ENCODE measurements at places on chromosomes 6 and 20.

GRCh38 chr20:53654932-53655624 lies 61.4 kb upstream of the ZNF217 start:
- peaks cover 11% of the 10 kb centered on the region for H3K4me1 ChIP-seq
- no peak overlapping the region for H3K4me3 ChIP-seq
- no peaks in the 10 kb centered on the region for H3K36me3 ChIP-seq
- no peak for DNase-seq
- no peaks in the 10 kb centered on the region for H3K27me3 ChIP-seq
- peak overlapping the region; percentile 46 for H3K27ac ChIP-seq

DNA sequence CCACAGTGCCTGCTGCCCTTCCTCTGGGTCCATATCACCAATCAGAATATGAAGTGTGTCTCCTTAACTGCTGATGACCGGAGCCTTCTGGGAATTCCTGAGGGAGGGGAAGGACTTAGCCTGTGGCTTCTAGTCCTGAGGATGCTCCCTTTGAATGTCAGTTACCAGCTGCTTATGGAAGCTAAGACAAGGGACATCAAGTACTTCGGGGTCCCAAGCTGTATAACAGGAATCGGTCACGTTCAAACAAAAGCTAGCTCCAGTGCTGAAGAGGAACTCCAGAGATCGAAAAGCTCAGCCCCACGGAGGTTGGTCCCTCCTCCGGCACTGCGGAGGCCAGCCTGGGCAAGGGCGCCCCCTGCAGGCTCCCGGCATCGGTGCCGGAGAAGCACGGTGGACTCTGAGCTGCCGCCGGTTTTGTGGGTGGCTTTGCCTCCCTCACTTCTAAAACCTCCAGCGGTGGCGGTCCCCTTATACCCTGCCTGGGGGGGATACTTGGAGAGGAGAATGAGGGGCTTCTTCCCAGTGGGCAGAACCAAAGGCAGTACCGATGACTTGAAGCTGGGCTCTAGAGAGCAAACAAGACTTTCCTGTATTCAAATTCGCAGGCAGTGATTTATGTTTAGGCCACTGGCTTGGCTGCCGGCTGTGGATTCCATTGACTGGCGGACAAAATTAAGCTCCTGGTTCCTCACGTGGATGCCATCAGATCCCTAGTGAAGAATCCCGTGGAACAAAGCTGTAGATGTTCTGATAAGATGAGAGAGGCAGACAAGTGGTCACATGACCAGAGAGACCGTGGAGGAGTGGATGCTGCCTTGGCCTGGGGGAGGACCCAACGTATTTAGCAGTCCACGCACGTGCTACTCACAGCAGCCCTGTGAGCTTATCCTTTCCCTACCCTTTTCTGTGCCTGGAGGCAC lies 16.2 kb upstream of the UBR2 start:
- H3K27ac ChIP-seq = no peak overlapping the region
- peak; percentile 87 for DNase-seq
- peaks cover 7% of the 10 kb centered on the region for H3K4me1 ChIP-seq
- no peaks in the 10 kb centered on the region for H3K36me3 ChIP-seq

- peaks cover 4% of the 10 kb centered on the region for H3K27me3 ChIP-seq
- no peak overlapping the region for H3K4me3 ChIP-seq
- peaks cover 8% of the 10 kb centered on the region for H3K4me1 ChIP-seq
- H3K36me3 ChIP-seq = no peaks in the 10 kb centered on the region
Measured at GRCh38 chr6:163398815-163399214, 15.7 kb upstream of the QKI start.

- no peaks in the 10 kb centered on the region for H3K36me3 ChIP-seq
- no peaks in the 10 kb centered on the region for H3K27me3 ChIP-seq
- no peak overlapping the region for H3K4me3 ChIP-seq
- H3K27ac ChIP-seq = no peak overlapping the region
- H3K4me1 ChIP-seq = no peaks in the 10 kb centered on the region
Measured at GRCh38 chr6:77620278-77620882, 32.5 kb upstream of the MEI4 start.

- H3K4me3 ChIP-seq = no peak overlapping the region
- peaks cover 85% of the 10 kb centered on the region for H3K36me3 ChIP-seq
- H3K27me3 ChIP-seq = no peaks in the 10 kb centered on the region
- peaks cover 17% of the 10 kb centered on the region for H3K4me1 ChIP-seq
- no peak overlapping the region for H3K27ac ChIP-seq
Measured at GRCh38 chr6:160069050-160069454, 52.6 kb upstream of the SLC22A1 start.

DNA sequence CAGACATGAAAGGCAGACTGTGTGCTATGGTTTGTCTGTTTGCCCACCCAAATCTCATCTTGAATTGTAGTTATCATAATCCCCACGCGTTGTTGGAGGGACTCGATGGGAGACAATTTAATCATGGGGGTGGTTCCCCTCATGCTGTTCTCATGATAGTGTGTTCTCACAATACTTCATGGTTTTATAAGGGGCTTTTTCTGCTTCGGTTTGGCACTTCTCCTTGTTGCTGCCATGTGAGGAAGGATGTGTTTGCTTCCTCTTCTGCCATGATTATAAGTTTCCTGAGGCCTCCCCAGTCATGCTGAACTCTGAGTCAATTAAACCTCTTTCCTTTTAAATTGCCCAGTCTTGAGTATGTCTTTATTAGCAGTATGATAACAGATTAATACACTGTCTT lies 47.2 kb upstream of the MICB start:
- H3K36me3 ChIP-seq = no peaks in the 10 kb centered on the region
- H3K27me3 ChIP-seq = peaks cover 4% of the 10 kb centered on the region
- no peak overlapping the region for H3K4me3 ChIP-seq
- no peaks in the 10 kb centered on the region for H3K4me1 ChIP-seq
- no peak overlapping the region for H3K27ac ChIP-seq

GRCh38 chr20:8133310-8133768 lies 1.3 kb downstream of the PLCB1 start:
- H3K27me3 ChIP-seq = peaks cover 10% of the 10 kb centered on the region
- H3K4me1 ChIP-seq = peaks cover 9% of the 10 kb centered on the region
- DNase-seq = no peak

GRCh38 chr6:70130865-70131264 lies 172.0 kb downstream of the COL9A1 start:
- H3K4me3 ChIP-seq = no peak overlapping the region
- H3K27me3 ChIP-seq = no peaks in the 10 kb centered on the region
- H3K36me3 ChIP-seq = no peaks in the 10 kb centered on the region
- DNase-seq = no peak

All from thymus (tissue), 14 donors.